ENCODE measurements at places on chromosomes 2 and 18.

- no peak for DNase-seq
These were observed 19.7 kb downstream of the ATP6V1C2 start for GRCh38 chr2:10741139-10741538.

DNA sequence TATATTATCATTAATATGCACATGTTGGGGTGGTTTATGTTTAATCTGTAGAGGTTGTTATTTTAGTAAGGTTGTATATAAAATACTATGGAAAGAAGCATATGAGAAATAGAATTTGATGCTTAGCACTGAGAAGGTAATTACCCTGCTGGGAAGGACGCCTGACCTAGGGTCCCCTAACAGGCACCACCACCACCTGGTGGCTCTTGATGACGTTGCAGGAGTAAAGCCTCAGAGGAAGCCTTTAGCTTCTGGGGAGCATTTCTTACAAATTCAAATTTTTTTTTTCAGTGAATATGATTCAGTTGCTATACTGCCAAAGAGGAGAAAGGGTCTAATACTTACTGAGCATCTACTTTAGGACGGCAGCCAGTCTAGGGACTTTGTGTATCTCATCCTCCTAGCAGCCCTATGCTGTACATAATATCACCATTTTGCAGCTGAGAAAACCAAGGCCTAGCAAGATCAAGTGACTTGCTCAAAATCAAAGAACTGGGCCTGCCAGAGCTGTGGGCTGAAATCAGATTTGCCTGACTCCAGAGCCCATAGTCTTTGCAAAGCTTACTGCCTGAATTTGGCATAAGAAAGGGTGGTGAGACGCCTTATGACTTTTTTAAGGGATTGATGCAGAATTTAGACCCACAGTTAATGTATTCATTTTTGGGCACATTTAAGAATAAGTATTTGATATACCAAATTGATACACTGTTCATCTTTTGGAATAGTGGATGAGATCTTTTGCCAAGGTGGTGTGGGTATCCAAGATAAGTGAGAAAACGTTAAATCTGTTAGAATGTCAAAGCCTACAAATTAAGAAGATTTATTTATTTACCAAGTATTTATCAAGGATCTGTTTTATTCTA lies 78.8 kb upstream of the GAREM1 start:
- peak; percentile 3 for DNase-seq

- DNase-seq = no peak
These were observed 34.7 kb downstream of the ST3GAL5 start for GRCh38 chr2:85854166-85854509.

DNA sequence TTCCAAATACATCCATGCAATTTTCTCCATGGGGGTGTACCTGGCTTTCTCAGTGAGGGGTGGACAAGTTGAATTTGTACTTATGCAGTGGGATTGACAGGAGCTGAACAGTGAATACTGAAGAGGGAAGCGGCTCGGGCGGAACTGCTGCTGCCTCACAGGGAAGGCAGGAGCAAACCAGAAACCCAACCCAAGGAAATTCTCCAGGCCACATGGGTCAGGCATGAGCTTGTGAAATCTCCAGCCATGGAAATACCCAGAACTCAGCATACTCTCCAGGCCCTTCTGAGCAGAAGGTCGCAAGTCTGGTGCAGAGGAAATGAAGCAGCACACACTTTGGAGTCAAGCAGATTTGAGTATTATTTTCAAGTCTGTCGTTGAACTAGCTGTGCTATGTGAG lies 26.5 kb upstream of the INO80C start:
- no peak for DNase-seq

GRCh38 chr2:65639156-65639864 lies 206.9 kb upstream of the SPRED2 start:
- no peak for DNase-seq

DNA sequence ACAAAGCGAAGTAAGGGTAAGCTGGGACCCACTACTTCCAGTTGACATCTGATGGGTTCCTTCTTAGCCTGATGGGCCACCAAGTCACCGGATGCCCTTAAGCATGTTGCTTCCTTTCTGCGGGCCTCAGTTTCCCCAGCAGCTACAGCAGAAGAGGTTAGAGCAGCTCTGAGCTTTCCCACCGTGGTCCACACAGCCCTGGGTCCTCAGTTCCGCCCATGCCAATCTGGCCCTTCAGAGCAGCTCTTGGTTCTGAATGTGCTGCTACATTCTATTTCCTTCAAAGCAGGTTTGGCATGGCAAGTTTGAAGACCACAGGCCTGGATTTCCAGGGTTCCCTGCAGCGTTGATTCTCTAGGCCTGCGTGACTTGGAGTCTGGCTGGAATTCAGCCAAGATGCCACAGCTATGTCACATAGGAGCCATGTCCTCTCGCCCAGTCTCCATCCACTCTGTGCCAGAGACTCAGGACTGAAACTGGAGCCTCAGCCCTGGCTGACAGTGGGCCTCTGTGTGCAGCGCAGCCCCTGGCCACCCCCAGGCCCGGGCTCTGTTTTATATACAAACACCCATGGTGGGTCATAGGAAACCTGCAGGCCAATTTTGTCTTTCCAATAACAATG lies 79.6 kb downstream of the TFCP2L1 start:
- no peak for DNase-seq

DNA sequence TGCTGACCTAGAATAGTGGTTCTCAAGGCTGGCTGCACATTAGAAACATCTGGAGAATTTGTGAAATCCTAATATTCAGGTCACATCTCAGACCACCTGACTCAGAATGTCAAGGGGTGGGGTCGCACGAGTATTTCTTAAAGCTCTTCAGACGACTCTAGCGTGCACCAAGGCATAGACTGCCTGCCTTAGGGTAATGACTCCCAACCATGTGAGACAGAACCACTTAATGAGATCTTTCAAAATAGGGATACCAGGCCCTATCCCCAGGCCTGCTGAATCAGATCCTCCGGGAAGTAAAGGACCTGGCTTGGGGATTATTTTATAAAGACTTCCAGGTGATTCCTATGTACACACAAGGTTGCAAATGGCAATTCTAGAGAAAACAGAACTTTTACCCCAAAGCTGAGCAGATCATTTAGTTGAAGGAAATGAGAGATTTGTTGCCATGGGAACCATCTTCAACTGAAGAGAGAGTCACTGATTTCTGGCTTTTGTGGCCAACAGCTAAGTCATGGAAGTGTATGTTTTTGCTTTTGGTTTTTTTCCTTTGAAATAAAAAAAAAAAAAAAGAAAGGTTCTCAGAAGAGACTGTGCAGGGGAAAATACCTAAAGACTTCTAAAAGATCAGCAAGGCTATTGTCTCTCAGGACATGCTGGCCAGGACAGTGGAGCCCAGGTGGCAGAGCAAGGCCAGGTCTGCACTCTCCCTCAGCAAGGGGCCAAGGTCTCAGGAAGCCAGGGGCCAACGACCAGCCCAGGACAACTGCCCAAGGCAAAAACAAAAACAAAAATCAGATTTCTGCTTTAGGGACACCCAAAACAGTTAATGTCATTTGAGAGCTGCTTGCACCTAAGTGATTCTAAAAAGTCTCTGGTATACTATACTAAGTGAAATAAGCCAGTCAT lies 15.3 kb upstream of the LOXHD1 start:
- no peak for DNase-seq

DNA sequence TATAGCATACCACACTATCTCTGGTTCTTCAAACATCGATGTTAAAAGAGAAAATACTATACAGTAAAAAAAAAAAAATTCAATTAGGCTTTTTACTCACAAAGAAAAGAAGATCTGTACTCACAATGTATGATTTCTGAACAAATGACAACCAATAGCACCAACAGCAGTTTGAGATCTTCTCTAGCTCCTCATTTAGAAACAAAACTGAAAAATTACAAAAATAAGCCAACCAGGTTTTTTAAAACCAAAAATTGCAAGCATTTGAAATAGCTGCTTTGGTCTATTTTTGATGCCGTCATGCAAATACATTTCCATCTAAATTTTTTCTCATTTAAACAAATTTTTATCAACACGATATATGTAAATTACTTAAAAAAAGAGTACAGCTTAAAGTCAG lies 34.3 kb upstream of the RALBP1 start:
- no peak for DNase-seq

GRCh38 chr2:159677654-159678053 lies 34.7 kb upstream of the MARCHF7 start:
- DNase-seq = peak; percentile 11

DNA sequence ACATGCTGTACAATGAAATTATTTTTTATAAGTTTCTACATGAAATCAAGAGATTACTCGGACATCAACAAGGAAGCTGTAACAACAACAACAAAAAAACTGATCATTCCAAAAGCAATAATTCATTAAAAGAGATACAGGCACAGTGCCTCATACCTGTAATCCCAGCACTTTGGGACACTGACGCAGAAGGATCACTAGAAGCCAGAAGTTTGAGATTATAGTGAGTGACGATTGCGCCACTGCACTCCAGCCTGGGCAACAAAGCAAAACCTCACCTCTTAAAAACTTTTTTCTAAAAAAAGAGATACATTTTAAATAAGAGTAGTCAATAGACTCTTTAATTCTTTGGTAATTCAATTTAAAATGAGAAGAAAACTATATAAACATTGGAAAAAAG lies 364.3 kb downstream of the TNS1 start:
- DNase-seq = no peak

DNA sequence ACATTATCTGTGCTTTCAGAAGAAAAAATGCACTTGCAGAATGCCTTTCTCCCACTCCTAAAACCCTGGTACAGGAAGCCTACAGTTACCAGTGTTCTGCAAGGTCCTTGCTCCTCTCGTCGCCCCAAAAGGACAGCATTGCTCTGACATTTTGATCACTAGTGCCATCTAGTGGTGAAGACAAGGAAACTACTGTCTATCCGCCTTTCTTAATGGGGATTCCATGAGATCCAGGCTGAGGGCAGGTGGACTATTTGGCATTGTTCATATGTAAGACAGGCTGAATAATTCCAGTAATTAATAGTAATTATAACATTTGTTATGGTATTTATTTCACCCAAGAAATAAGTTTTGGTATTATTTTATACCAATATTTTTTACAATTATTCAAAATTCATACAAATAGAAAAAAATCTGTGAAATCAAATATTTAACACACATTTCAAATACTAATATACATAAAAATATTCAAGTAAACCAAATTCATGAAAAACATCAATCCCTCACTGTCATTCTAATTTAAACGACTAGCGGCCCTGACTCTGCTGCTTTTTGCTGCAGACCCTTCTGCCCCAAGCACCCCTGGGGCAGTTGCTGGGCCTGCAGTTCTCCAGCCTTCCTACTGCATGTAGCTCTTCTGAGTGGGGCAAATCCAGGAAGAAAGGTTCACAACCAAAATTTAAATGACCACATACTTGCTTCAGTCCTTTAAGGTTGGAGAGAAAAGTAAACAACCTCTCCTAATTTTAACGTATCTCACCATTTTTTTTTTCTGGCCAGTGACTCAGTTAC lies 19.0 kb downstream of the TPGS2 start:
- peak; percentile 54 for DNase-seq

DNA sequence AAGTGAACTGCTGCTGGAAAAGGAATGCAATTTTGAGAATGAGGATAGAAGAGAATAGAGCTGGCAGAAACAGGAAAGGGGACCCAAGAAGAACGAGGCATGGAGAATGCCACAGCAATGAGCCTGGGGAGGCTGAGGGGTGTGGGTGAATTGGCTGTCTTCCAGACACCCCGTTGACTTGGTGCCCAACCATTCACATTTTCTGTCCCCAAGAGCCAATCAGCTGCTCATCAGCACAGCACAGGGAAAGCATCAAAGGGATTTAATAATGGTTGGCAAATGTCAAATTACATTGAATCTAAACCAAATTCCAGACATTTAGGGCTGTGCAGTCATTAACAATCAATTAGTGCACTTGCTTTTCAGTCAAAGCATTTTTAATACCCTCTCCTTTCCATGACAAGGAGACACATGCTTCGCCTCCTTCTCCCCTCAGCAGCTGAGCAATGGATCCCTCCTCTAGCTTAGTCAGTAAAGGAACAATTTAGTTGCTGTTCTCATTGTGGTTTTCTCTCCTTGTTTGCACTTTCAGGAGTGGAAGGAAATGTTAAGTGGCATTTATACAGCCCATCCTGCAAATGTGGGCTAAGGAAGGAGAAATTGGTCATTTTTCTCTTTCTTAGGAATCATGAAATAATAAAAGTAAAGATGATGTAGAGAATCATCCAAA lies 98.8 kb downstream of the KLF7 start:
- no peak for DNase-seq

DNA sequence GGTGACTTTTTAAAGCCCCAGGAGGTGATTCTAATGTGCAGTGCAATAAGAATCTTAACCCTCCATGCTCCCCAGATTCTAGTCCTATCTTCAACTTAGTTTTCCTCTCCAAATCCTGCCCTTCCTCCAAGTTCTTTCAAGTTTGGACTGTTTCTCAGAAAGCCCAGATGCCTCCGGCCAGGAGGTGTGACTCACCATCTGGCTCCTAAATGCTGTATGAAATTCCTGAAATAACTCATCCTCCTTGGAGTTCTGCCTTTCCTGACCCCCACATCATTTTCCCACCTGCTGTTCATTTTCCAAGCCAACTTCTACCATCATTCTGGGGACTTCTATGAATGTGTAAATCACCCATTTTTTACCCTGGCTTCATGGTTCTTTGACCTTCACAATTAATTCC lies 118.2 kb upstream of the NOL4 start:
- DNase-seq = peak; percentile 27

GRCh38 chr2:198383392-198383791 lies 579.0 kb downstream of the PLCL1 start:
- no peak for DNase-seq

GRCh38 chr2:120111193-120111592 lies 98.3 kb downstream of the EPB41L5 start:
- no peak for DNase-seq
